ENCODE measurements at places on chromosomes 7 and 10.
A peak's percentile ranks its signal among the peaks of the same experiment; 100 is the strongest.

GRCh38 chr10:121325490-121326231 is 272.6 kb downstream of the FGFR2 start:
- no peak for DNase-seq

- no peak for DNase-seq
Observed at GRCh38 chr10:1048349-1048731, 579 bp downstream of the IDI1 start.

GRCh38 chr10:61815496-61815895 is 86.0 kb upstream of the ARID5B start:
- no peak for DNase-seq

GRCh38 chr10:11425296-11425610 is 186.2 kb downstream of the USP6NL start:
- no peak for DNase-seq

- DNase-seq = no peak
Observed at GRCh38 chr7:156560075-156560474, 80.5 kb upstream of the RNF32 start.

- DNase-seq = no peak
Observed at GRCh38 chr7:132837529-132837928, 244.4 kb downstream of the CHCHD3 start.

DNA sequence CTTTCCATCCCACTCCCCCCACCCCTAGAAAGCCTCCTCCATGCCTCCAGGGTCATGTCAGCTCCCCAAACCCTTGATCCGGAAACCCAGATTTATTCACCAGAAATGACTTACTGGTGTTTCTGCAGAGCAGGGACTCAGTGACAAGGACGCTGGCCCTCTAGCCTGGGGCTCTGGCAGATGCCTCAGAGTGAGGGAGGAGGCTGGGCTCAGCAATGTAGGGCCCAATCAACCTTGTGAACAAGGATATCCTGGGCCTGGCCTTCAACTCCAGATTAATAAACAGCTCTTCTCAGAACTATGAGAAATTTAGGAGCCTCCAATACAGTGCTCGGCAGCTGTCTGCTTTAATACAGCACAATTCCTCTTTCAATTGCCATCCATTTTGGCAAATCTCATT is at the start of gene MBL2:
Gene MBL2 (minus strand): TSS at position 162 of the 400 bp plus-strand sequence. CDS start 1,149 bp downstream, outside the sequence.
- DNase-seq = no peak

- no peak for DNase-seq
Observed at GRCh38 chr7:136728945-136729344, 139.5 kb upstream of the CHRM2 start.

DNA sequence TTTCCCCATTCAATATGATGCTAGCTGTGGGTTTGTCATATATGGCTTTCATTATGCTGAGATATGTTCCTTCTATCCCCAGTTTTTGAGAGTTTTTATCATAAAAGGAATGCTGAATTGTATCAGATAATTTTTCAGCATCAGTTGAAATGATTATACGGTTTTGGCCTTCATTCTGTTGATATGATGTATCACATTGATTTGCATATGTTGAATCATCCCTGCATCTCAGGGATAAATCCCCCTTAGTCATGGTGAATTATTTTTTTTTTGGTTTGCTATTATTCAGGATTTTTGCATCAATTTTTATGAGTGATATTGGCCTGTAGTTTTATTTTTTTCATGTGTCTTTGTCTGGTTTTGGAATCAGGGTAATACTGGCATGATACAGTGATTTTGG is 1152.3 kb upstream of the C7orf33 start:
- peak; percentile 22 for DNase-seq

DNA sequence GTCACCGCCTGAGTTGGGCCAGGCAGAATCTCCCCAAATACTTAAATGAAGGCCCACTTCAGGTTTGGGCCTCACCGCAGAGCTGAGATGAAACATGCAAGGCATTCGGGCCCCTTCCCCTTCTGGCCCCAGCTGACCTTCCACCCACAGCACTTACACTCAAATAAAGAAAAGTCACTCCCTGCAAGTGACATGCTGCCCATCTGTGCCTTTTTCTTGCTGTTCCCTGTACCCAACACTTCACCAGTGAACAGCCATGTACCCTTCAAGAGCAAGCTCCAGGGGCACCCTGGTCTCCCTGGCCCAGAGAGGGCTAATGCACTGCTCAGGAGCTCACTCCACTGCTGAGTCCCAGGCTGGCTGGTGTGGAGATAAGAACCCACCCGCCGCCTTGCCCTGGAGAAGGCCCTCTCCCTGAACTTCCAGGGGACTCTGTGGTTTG is 40.7 kb downstream of the ZCCHC24 start:
- DNase-seq = no peak

DNA sequence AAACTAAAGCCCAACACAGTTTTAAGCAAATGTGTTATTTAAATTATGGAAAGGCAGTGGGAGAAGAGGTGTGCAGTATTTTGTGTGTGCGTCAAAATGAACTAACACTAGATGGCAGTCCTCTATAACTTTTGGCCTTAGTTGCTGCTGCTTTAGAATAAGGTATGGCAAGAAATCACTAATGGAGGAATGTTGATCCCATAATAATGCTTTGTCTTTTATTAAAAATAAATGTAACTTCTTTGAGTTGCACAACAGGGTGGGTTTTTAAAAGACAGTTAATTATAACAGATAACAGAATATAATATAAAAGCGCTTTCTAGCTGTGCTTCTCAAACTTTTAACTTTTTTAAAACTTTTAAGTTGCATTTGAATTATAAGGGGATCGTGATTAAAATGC is 56.4 kb downstream of the BBS9 start:
- DNase-seq = peak; percentile 60

DNA sequence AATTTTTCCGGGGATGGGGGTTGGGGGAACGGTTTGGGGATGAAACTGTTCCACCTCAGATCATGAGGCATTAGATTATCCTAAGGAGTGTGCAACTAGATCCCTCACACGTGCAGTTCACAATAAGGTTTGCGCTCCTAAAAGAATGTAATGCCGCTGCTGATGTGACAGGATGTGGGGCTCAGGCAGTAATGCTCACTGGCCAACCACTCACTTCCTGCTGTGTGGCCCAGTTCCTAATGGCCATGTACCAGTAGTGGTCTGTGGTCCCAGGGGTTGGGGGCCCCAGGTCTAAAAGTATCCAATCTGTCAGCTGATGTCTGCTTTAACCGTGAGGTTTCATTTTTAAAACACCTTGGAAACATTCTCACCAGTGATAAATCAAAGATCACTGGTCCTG is 2.2 kb downstream of the STN1 start:
- DNase-seq = no peak

- peak; percentile 14 for DNase-seq
Observed at GRCh38 chr7:29091715-29092114, 54.6 kb downstream of the CPVL start.
